ENCODE measurements at places on chromosomes 1 and 21.

DNA sequence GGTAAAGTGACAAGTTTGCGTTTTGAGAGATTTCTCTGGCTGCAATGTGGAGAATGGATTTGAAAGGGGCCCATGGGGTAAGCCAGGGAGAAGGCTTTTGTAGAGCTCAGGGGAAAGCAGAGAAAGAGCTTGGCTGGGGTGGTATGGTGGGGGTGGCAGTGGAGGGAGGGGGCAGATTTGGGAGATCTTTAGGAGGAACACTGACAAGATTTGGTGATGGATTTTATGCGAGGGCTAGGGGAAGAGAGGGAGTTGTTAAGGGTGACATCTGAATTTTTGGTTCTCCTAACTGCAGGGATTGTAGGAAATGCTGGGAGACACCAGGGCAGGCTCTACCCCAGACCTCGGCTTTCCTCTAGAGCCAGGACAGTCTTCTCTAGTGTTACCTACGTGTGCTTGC is 108.7 kb upstream of the ZNF678 start:
- no peak for DNase-seq

DNA sequence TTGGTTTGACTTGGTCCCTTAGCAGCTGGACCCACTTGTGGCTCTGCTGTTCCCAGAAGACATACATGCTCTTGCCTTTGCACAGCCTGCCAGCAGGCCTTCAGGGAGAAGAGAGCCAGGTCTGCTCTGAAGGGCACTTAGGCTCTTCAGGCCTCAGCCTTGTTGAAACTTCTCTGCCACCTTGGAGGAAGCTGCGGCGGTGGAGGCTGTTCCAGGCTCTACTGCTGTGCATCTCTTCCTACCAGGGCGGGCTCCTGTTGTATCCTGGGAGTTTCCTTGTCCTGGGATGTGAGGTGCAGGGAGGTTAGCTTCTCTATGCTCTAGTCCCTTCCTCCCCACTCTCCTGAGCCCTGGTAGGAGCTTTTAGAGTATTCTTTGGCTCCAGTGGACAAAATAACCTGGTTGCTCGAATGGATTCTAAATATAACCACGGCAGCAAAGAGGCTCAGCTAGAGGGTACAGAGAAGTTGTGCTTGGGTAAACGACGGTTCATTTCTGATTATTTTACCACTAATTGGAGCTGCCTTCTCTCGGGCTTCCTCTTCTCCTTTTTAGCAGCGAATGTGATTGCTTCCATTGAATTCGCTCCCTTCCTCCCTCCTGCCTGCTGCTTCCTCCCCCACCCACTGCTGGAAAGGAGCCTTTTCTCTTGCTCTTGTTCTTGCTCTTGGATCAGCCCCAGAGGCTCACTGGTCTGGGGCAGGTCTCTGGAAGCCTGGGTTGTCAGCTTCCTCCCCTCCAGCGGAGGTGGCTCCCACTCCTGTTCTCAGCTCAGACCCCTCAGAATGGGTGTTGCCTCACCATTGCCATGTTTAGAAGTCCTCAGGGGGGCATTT is 126.6 kb upstream of the CACNA1E start:
- DNase-seq: no peak

- no peak for DNase-seq
Observed at GRCh38 chr1:176919386-176920378, 244.8 kb downstream of the ASTN1 start.

- no peak for DNase-seq
Observed at GRCh38 chr1:182015360-182015759, 46.2 kb downstream of the ZNF648 start.

DNA sequence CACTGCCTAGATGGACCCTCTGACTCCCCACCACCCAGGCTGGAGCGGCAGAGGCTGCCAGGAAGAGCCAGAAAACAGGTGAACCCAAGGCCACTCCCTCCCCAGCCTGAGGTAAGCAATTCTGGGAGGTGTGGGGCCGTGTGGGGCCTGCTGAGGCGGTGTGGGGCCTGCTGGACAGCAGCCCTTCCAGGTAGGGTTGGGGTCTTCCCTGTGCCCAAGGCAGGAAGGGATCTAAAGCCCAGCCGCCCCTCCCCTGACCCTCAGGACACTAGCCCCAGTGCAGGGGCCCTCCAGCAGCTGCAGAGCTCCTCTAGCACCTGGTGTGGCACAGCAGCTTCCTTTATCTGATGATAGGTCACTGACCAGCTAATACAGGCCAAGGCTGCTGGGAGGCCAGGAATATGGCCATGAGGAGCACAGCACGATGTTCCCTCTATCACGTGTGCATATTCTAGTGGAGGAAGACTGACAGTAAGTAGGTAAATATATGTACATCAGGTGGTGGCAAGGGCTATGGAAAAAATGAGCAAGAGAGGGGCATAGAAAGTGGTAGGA is 86.9 kb downstream of the IER5 start:
- DNase-seq: no peak

DNA sequence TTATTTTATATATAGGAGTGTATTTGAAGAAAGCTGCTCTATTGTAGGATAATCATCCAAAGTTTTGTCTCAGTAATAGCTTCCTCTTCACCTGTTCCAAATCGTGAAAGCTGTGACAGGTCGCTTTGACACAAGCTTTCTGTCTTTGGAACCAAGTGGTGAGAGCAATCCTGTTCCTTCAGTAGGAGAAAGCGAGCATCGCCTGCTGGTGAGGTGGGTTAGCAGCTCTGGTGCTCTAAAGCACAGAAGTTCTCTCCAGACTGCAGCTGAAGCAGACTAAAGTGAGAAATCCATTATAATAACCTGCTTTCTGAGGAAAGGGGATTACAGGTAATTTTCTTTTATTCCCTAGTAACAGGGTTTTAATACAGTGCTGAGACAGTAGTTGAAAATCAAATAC is 803.8 kb downstream of the ADGRL2 start:
- no peak for DNase-seq

DNA sequence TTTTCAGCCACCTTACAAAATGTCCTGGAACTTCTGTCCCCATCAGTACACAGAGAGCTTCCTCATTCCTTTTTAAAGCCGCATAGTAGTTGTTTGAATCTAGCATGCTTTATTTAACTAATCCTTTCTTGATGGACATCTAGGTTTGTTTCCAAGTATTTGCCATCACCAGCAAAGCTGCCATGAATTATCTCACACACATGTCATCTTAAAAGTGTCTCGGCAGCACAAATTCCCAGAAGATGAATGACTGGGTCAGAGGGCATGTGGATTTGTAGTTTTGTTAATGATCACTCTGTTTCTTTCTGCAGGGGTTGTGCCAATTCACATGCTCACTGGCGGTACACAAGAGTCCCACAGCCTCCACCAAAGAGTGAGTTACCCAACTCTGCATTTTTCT is 68.3 kb downstream of the CLIC6 start:
- no peak for DNase-seq

DNA sequence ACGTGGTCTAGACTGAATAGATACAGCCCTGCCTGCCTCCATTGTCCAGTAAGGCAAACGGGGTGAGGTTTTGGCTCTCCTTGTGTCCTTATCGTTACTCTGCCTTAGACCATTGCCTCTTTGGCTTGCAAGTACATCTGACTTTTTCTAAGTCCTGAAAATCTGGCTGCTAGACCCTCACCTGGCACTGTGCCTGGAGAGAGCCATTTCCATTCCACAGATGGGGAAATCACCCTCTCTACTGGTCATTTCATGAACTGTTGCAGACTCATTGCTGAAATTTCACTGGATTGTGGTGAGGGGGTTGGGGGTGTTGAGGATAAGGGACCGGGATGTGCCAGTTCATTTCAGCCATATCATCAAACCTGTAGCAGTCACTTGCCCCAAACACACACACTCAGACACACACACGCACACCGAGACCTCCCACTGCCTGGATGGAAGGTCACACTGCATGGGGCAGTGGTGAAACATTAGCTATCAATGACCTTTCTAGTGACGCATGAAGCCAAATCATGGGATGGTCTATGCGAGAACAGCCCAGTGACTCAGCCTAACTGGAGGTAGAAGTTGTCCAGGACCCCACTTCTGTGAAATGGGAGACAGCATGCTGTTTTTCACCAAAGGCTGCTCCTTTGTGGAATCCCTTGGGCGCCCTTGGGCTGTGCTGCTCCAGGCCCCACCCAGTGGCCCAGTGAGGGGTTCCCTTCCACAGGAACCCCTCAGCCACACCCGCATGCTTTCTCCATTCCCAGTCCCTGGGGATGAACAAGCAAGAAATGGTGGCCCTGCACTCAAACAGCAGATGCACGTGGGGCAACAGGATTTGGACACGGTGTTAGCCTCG is 34.9 kb upstream of the VASH2 start:
- no peak for DNase-seq

DNA sequence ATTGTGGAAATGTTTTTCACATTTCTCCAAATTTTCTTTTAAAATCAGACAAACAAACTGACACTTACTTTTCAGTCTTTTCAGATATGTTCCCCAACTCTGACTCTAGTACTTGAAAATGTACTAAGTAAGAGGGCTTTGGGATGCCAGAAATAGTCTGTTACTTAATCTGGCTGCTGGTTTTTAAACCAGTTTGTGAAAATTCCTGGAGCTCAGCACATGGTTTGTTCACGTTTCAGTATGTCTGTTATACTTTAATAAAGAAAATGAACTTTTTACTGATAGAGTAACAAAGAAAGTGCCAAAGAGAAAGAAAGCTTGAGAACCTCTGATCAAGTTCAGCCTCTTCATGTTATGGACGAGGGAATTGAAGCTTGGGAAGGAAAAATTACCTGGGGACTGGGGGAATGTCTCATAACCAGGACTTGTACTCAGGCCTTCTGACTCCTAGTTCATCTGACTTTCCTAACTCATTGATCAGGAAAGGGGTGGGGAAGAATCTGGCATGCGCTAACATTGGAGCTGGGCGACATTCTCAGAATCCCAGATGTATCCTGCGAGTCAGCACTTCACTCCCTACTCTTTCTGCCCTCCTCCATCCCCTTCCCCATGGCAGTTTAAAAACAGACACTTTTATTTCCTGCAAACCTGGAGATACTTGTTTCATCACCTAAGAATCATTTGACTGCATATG is 30.8 kb upstream of the DNAJC6 start:
- DNase-seq: no peak

- DNase-seq: no peak
Observed at GRCh38 chr1:208289716-208290115, 45.5 kb upstream of the PLXNA2 start.

DNA sequence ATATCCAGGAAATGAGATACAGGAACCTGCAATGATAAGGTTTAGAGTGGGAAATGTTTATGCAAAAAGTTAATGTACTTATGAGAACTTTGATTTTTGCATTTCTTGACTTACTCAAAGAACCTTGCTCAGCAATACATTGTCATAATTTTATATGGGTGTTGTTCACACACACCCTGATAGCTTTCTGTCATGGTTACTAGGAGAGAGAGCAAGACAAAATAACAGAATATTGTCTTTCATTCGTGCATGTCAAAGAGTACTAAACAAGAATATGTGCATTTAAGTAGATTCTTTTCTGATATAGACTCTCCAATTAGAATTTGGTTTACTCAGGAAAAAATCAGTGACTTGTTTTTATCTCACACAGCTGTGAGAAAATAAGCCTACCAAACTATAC is 27.5 kb upstream of the KCNA3 start:
- DNase-seq: no peak

DNA sequence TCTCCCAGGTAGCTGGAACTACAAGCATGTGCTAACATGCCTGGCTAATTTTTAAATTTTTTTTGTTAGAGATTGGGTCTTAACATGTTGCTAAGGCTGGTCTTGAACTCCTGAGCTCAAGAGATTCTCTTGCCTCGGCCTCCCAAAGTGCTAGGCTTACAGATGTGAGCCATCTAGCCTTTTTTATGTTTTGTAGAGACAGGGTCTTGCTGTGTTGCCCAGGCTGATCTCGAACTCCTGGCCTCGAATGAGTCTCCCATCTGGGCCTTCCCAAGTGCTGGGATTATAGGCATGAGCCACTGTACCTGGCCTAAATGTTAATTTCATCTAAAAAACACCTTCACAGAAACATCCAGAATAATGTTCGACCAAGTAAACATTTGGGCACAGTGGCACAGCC is 48.6 kb downstream of the FNBP1L start:
- DNase-seq: no peak

DNA sequence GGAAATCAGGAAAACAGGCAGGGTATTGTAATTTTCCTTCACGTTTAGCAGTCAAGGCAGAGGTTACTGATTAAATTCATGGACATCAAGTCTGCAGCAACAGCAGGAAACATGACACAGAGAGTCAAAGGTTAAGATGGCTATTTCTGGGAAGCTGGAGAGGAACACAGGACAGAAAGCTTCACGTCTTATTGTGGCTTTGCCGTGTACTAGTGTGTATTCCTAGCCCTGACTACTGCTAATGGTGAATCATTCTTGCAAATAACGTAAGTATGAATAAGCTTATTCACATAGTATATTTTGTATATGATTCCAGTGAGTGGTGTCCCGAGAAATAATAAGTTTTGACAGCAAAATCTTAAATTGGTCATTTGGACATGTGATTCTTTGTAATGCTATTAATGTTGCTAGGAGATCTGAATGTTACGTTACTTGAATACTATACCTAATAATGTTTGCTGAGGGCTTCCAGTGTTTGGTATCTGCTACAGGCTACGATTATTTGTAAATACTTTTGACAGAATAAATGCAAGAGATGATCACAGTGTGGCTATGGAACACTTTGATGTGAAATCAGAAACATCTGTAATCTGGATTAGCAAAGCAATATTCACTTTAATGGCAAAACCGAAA is 77.4 kb downstream of the DISP1 start:
- DNase-seq: no peak

- no peak for DNase-seq
Observed at GRCh38 chr21:35404247-35404646, 355.1 kb upstream of the RUNX1 start.

- no peak for DNase-seq
Observed at GRCh38 chr1:24927988-24928688, 1.9 kb downstream of the RUNX3 start.

GRCh38 chr21:14566894-14567293 is 20.8 kb upstream of the SAMSN1 start:
- no peak for DNase-seq

DNA sequence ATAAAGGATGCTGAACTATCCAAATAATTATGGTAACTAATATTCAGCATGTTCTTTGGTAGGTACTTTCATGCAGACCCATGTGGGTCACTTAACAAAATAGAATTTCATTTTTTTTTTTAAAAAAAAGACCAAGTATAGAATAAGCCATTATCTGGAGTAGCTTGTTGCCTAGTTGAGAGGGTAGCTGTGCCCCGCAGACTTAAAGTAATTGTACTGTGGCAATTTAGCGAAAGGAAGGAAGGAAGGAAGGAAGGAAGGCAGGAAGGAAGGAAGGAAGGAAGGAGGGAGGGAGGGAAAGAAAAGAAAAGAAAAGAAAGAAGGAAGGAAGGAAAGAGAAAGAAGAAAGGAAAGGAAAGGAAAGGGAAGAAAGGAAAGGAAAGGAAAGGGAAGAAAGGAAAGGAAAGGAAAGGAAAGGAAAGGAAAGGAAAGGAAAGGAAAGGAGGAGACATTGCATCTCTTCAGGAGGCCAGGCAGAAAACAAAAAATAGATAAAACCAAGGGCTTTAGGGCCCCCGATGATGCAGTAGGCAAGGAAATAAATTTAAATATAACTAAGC is 35.3 kb upstream of the C1orf21 start:
- no peak for DNase-seq

GRCh38 chr1:197961449-197961848 is 44.3 kb downstream of the LHX9 start:
- no peak for DNase-seq

- DNase-seq: no peak
Observed at GRCh38 chr21:36186081-36186480, 29.5 kb downstream of the DOP1B start.

GRCh38 chr1:65357291-65357960 is 48.1 kb downstream of the DNAJC6 start:
- no peak for DNase-seq

- DNase-seq: no peak
Observed at GRCh38 chr1:220300442-220301121, 28.3 kb upstream of the RAB3GAP2 start.

- peak; percentile 4 for DNase-seq
Observed at GRCh38 chr21:27802816-27803475, 836.1 kb upstream of the ADAMTS5 start.
